ENCODE measurements at places on chromosomes 4 and X. TPM values are rescaled to one million over a fixed set of nuclear protein-coding genes. Genes with fewer than 3 reads are reported as not detected.
A peak's percentile ranks its signal among the peaks of the same experiment; 100 is the strongest.

CHRNA9 gene
- not detected for total RNA-seq

DNA sequence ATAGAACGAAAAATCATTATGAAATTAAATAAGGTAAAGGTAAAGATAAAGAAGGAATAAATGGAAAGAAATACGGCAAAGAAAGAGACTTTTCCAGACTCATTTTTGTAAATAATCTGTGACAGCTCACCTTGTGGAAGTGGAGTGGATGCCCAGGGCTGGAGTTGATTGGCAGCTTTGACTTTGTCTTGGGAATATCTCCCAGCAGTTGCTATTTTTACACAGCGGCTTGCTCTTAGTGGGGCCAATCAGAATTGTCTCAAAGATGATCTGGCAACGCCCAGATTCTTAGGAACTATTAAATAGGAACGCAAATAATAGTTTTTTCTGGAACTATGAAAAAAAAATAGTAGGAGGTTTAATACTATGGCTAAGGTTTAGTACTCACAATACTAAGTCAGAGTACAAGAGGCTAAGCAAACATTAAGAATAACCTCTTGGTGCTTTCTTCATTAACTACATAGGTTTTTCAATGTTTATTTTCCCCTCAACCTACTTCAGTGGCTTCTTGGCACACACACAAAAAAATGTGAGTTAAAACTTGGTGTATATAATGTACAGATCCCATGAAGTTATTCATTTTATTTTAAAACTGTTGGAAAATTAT, 132.7 kb downstream of the TRAM1L1 start:
- DNase-seq, result no peak

DNA sequence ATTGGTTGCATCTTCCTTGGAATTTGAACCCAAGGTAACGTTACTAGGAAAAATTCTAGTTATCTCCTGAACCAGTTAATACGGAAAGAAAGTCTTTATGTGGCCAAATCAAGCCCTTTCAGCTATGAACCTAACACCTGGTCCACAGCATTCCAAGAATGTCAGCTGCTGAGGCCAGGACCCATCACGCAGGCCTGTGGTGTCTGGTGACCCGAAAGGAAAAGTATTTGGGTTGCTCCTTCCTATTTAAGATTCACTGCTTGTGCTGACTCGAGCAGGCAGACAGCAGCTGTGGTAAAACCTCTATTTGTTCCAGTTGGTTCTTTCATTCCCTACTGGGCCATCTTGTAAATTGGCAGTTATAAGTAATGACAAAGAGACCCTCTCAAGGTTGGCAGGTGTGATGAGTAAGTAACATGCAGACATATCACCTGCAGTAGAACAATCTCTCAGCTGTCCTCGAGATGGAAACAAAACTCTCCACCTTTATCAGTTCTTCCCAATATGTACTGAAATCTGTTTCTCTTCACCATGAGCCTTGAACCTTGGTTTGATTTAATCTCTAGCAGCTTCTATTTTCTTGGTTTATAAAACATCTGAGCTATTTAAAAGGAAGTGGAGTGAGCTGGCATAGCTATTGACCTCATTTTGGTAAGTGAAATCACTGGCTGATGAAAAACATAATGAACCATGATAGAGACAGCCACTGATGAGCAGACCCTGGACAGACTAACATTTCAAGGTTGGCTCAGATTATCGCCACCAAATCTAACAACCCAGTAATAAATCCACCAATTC, 182.1 kb upstream of the SMIM31 start:
- DNase-seq, result no peak

- no peak for DNase-seq
Measured at GRCh38 chr4:124321364-124321763, 391.2 kb downstream of the ANKRD50 start.

DNA sequence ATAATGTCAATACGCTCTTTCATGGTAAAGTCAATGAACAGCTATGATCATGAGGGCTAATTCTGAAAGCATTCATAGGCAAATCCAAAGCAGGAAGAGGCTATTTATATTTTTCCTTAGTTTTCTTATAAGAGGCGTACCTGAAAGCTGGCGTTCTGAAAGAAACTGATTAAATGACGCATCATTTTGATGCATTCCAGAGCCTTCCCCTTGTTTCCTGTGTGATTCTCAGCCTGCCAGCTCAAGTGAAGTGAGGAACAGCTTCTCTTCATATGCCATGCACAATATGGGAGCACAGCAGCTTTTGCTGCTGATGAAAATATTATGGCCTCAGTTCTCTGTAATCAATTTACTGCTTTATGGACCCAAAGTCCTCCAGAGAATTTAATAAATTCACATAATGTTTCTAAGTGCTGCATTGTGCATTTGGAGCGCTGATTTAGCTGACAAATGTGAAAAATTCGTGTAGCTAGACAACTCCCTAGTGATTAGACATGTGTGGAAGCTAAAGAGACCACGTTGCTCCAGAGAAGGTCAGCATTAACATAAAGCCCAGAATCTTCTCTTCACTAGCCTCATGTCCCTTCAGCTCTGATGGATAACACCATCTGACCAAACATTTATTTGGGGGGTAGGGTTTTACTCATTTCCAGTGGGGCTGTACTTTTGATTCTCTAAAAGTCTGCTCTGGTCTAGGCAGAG, 110.8 kb downstream of the GPAT3 start:
- no peak for DNase-seq

DNA sequence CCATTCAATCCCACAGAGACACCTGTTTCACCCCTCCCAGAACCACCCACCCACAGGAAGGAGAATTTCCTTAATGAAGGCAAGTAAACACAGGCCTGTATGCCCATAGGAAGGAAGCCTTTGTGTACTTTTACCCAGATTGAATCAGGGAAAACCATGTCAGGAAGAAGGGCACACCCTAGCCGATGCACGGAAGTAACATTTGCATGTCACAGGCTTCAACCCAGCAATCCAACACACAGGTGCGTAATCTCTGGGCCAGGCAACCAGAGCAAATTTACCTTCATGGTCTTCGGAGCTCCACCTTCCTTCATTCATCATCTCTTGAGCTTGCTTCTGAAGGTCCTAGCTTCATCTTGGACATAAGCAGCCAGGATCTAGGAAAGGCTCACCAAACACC, 206.3 kb downstream of the SHROOM3 start:
- no peak for DNase-seq

NEUROG2 gene
- total RNA-seq, result 0.26 TPM

MAGEB17 gene
- not detected for total RNA-seq

POU3F4 gene
- total RNA-seq, result not detected

DNA sequence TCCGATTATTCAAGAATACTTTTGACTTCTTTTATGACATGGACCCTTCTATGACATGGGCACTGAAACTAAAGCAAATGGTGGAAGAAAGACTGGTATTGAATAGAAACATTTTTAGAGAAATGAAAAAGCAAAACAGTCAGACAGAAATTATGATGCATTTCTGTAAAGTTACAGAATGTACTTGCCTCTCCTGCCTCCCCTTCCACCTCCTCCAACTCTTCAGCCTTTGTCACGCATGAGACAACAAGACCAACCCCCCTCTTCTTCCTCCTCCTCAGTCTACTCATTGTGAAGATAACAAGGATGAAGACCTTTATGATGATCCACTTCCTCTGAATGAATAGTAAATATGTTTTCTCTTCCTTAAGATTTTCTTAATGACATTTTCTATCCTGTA, 46.3 kb upstream of the HUWE1 start:
- DNase-seq, result peak; percentile 47

ETDA gene
- not detected for total RNA-seq

- DNase-seq, result peak; percentile 72
Measured at GRCh38 chr4:145619639-145619996, 433 bp downstream of the MMAA start.

DNA sequence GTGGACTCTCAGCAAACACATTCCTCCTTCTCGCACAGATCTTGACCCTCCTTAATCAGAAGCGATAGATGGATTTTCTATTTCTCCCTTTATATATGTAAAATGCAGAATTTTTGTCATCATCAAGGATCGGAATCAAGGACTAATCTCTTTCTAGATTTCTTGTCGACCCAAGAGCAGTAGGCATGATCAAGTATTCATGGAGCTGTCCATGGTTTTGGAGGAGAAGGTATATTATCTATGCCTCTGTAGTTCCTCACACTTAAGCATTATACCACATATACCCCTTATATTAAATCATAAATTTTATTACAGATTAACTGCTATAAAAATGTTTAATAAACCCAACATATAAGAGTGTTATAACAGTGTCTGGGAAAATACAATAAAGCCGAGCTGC, 886.8 kb downstream of the NLGN4X start:
- DNase-seq, result no peak

- DNase-seq, result peak; percentile 24
Measured at GRCh38 chr4:119314356-119314755, 7.6 kb downstream of the FABP2 start.

DNA sequence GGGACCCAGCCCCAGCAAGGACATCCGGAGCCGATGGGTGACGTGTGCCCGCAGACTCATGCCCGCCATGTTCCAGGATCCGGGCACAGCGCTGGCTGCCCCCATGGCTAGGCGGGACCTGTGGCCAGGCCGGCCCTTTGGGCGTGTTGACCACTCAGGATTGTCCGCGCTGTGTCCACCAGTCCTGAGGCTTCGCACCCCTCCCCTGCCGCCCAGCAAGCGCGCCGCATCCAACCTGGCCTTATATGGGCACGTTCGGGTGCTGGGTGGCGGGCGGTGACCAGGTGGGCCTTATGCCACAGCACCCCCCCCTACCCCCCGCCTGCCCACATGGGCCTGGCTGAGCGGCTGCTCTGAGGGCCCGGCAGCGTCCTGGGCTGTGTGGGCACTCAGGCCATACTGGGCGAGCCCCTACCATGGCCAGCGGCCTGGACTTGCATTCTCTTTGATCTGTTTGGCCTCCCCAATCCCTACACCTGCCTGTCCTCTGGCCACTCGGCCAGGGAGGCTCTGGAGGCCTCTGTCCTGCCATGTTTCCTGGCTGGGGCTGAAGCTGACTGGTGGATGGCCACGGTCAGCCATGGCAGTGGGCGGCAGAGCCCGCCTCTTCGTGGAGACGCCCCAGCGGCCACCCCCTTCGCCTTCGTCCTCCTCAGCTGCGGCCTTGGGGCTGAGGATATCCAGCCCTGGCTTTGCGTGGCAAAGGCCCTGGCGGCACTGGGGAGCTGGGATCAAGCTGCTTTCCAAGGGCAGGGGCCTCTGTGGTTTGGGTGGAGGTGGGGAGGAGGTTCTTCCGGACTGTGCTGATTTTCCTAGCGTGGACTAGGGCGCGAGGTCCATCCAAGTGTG, 2.0 kb downstream of the FGFRL1 start:
- DNase-seq, result no peak

APELA gene
- total RNA-seq, result not detected

DNA sequence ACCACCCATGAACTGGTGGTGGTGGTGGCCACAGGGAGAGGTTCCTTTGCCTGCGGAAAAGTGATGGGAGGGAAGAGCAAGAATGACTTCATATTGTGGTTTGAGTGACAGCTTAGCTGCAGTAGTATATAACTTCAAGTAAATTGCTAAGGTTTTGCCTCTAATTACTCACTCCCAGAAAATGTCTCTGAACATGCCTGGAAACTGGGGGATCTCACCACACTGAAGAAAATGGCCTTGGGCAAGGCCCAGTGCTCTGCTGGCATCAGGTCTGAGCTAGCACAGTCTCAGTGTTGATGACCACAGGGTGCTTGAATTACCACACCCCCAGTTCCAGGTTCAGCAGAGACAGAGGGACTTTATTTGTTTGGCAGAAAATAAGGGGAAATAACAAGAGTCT, 2085.4 kb downstream of the ARAP2 start:
- DNase-seq, result no peak

CYTL1 gene
- total RNA-seq, result not detected

DNA sequence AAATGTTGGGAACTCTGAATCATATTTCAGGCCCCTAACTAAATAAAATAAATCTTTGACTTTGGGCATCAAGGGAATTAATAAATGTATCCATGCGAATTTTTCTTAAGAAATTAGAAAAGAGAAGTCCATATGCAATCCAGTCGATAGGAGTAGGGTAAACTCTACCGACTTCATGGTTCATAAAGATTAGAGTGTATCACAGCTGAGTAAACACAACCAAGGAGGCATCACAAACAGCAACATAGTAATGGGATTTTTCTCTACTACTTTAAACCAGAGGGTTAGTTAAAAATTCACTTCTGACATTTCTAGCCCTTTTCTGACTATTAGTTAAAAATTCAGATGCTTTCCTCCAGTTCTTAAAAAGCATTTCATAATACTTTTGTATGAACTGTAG, 19.9 kb downstream of the SEPTIN11 start:
- DNase-seq, result no peak

GRCh38 chr4:35653451-35653850, 590.9 kb downstream of the ARAP2 start:
- no peak for DNase-seq

GRCh38 chr4:127975121-127975770, 10.0 kb downstream of the ABHD18 start:
- no peak for DNase-seq

DNA sequence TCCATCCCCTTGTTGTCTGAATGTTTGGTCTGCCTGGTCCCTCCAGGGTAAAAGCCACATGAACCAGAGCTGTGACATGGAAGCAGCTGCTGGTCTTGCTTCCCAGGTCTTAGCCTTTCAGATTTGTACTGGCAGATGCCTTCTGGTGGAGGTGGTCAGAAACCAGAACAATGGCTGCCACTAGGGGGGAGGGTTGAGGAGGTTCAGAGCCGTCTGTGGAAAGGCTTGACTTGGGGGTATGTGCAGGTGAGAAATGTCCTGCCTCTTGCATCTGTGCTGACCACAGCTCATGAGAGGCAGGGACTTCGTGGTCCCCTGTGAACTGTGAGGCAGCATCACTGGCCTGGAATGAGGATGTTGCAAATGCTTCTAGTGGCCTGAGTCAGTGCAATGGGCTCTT, 144.2 kb upstream of the WDR1 start:
- no peak for DNase-seq

- no peak for DNase-seq
Measured at GRCh38 chrX:9598344-9598743, 133.5 kb downstream of the TBL1X start.

DNA sequence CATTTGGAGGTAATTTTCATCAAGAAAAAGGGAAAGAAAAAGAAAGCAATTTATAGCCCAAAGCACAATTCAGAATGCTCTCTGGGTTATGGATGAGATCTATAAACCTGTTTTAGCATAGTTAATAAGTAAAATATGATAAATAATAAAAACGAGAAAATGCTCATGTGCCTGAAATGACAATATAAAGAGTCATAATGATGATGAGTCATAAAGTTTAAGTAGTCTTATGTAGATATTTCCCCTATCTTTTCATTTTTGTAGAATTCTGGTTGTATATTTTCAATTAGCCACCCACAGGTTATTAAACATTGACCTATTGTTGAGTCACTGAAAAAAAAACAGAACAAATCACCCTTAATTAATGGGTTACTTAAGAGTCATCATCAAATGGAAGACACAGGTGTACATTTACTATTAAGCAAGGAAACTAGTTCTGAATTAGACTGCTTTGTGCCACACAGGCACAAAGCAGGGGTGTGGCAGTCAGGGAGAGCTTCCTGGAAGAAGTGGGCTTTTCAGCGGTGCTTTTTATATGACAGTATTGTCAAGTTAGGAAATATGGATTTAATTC, 29.3 kb downstream of the BEND4 start:
- DNase-seq, result no peak

DNA sequence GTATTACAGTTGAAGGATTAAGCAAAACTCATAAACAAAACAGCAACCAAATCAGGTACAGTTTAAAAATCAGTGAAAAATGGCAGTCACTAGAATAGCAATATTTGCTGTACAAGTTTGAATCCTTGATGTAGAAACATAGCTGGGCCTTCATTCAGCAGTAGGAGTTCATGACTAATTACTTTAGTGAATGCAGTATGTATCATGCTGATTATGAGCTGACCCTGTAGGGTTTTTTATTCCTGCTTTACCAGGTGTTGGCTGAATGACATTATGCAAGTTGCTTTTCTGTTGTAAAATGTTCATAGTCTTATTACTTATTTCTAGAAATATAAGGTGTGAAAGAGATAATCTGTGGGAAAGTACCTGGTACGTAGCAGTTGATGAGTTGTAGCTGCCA, 179.6 kb downstream of the CCSER1 start:
- no peak for DNase-seq

All from activated T-cell treated with anti-CD3 and anti-CD28 coated beads, Interleukin-2, amount 50 U/mL, for 72 hours (primary cell).